Jurkat, Clone E6-1 (cell line): ENCODE measurements at places on chromosomes 7 and 10.

DNA sequence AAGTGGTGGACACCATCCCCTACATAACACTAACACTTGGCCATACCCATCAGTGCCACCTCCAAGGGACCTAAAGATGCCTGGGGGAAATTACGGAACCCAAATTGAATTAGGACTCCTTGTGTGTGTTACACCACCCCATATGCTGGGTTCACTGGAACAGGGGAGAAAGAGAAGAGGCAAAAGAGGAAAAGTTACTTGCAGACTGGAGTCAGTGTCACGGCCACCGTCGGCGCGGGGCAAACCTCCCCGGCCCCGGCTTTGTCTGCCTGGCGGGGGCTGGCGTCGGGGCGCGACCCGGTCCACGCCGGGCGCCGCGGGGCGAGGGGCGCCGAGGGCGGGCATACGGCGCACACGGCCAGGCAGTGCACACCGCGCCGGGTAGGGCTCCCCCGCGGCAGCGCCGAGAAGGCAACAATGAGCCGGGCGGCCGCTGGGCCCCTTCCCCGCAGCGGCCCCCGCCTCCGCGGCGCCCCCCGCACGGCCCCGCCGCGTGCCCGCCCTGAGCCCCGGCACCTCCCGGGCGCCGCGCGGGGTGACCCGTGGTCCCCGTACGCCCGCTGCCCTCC, 171.1 kb downstream of the FAM107B start:
- no peak for DNase-seq

DNA sequence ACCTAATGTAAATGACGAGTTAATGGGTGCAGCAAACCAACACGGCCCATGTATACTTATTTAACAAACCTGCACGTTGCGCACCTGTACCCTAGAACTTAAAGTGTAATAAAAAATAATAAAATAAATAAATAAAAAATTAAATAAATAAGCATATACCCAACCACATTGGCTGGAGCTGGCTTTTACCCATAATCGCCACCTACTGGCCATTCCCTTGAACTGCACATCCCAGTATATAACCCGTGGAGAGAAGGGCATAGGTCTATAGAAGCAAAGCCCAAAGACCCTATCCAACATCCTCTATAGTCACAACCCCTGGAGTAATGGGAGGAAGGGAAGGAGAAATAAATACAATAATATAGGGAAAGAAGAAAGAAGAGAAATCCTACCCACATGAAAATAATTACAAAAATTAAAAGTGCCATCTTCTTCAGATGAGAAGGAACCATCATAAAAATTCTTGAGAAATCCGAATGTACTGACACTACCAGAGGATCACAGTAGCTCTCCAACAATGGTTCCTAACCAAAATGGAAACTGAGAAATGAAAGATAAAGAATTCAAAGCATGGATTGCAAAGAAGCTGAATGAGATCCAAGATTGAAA, 65.6 kb downstream of the TWIST1 start:
- DNase-seq, result peak; percentile 32

DNA sequence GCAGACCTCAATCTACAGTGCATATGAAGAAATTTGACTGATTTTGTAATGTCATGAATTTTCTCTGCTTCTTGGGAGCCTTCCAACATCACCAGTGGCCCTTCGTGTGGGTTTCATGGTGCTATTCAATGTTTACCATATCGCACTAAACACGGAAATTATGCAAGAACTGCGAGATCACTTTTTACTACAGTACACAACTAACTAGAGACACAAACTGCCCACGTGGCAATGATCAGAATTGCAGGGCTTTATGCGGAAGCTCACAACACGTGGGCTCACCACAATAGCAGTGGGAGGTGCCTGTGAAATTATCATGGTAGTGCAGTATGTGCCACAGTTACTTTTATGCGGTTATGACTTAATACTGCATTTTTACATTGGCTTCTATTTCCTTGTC, 449.7 kb upstream of the KLF6 start:
- DNase-seq, result peak; percentile 73

DNA sequence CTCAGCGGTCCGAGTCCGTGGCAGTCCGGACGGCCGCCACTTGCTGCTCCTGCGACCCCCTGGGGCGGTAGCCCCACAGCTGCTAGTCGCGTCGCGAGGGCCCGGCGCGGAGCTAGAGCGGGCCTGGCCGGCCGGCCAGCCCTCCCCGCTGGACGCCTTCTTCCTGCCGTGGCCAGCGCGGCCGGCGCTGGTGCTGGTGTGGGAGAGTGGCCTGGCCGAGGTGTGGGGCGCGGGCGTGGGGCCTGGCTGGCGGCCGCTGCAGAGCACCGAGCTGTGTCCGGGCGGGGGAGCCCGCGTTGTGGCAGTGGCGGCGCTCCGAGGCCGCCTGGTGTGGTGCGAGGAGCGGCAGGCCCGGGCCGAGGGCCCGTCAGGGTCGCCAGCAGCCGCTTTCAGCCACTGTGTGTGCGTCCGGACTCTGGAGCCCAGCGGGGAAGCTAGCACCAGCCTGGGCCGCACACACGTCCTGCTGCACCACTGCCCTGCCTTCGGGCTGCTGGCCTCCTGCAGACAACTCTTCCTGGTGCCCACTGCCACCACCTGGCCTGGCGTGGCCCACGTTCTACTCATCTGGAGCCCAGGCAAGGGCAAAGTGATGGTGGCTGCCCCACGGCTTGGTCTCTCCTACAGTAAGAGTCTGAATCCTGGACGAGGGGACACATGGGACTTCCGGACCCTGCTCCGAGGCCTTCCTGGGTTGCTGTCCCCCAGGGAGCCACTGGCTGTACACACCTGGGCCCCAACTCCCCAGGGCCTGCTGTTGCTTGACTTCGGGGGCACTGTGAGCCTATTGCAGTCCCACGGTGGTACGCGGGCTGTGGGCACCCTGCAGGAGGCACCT, 631 bp downstream of the HPS6 start:
- no peak for DNase-seq

DNA sequence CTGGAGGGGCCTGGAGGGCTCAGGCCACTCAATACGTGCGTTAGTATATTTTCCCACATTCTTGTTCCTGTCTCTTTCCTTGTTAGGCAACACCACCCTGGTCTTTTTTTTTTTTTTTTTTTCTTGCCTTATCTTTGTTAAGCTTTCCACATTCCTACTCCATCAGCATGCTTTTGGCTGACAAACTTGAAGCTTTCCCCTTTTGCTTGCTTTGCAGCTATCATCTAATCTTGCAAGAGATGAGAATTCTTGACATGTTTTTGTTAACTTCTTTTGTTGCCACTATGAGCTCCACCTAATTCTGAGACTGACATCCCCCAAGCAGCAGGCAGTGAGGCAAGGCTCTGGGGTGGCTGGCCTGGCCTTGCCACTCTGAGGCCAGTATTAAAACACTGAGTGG, 52.5 kb upstream of the NRP1 start:
- no peak for DNase-seq

GRCh38 chr10:48981310-48981907, 41.8 kb upstream of the LRRC18 start:
- DNase-seq, result peak; percentile 5

DNA sequence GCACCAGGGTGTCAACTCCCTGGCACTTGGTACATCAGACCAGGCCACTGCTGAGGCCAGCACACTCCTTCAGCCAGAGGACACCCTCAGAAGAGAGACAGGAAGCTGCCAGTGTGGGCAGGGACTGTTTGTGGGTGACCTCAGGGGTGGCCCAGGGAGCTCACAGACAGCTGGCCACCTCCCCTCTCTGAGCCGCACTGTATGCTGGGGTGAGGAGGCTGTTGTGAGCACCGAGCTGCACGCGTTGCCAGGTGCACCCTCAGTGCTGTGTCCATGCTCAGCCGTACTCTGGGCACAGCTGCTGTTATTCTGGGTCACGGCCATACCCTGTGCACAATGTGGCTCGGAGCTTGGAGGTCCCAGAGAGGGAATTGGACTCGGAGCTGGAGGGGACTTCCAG, 61.5 kb upstream of the NANOS1 start:
- DNase-seq, result no peak
